ENCODE measurements at places on chromosomes 2 and 18.
A peak's percentile ranks its signal among the peaks of the same experiment; 100 is the strongest.

DNA sequence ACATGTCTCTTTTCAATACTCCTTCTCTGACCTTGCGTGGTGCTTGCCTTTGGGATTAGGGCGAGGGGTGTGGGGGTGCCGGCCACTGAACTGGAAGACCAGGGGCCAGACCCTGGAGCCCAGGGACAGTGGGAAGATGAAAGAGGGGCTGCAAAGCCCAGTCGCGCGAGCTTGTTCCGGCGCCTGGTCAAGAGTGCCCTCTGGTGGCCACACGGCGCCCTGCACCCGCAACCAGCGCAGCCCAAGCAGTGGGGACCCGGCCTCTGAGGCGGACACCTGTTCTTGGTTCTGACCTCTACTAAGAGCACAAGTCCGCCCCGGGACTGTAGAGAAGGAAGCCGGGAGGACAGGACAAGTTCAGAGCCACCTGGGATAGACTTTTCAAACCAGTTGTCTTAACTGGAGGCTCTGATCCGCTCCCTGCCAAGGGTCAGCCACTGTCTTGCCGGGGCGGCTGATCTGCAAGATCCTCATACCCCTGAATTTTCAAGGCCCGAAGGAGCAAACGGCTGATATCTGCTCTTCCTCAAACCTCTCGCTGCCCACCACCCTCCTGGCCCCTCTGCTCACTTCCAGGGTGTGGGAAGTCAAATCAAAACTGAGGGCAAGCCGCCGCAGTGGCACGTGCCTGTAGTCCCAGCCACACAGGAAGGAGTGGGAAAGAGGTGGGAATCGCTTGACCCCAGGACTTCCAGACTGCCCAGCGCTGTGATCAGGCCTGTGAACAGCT is 14.9 kb upstream of the MSH6 start:
- peak; percentile 41 for DNase-seq

DNA sequence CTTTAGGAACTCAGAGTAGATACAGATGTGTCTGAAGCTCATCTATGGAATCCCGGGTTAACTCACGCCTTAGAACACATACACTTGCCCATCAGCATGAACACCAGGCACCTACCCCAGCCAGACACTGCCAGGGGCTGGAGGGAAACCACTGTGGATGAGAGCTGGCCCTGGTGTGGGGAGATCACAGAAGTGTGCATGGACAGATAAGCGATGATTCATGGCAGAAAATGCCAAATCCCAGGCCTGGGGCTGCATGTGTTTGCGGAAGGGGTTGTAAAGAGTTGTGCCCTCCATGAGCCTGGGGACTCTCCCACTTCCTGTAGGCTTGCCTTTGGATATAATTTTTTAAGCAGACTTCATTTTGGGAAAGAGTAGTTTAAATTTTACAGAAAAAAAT is 193.4 kb downstream of the FHOD3 start:
- DNase-seq = no peak

- no peak for DNase-seq
Measured at GRCh38 chr2:97907369-97908100, 88.2 kb downstream of the TMEM131 start.

DNA sequence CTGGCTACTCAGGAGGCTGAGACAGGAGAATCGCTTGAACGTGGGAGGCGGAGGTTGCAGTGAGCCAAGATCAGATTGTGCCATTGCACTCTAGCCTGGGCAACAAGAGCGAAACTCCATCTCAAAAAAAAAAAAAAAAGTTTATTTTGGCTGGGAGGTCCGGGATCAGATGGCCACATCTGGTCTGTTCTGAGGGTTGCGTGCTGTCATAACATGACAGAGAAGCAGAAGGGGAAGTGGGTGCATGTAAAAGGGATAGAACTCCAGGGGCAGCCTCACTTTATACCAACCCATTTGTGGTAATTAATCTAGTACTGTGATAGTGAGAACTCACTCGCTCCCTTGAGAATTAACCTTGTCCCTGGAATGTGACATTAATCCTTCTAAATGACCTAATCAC is 101.2 kb downstream of the PTPN4 start:
- DNase-seq = no peak

DNA sequence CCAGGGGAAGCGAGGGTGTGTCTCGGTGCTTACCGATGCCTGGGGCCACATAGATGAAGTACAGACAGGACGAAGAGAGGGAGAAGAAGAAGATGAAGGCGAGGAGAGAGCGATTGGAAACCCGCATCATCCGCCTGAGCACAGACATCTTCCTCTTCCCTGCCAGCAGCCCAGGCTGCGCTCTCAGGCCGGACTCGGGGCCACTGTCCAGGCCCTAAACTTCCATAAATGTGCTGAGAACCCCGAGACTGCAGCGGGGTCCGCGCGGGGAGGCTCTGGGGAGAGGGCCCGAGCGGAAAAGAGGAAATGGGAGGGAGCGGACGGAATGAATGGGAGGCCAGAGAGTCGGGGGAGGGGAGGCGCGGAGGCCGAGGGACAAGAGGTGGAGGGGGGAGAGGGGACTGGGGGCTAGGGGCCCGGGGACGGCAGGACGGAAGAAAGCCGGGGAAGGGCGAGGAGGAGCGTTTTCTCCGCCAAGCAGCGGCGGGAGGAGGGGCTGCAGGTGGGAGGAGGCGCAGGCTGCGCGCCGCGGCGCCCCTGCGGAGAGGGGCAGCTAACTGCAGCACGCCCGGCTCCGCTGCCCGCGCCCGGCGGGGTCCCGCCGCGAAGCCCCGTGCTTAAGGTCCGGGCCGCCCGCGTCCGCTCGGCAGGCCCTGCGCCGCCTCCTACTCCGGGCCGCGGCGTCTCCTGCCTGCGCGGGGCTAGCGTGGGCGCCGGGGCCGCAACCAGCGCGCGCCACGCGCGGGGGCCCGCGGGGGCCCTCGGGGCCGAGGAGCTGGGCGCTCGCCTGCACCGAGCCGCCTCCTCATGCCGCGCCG is at the start of gene B4GALT6:
Gene B4GALT6, minus strand, starts transcription at position 303 of the 818 bp plus-strand sequence. Its CDS starts 155 bp downstream, at position 148.
- DNase-seq = peak; percentile 25

GRCh38 chr2:15652801-15653200 is 61.1 kb downstream of the DDX1 start:
- no peak for DNase-seq

DNA sequence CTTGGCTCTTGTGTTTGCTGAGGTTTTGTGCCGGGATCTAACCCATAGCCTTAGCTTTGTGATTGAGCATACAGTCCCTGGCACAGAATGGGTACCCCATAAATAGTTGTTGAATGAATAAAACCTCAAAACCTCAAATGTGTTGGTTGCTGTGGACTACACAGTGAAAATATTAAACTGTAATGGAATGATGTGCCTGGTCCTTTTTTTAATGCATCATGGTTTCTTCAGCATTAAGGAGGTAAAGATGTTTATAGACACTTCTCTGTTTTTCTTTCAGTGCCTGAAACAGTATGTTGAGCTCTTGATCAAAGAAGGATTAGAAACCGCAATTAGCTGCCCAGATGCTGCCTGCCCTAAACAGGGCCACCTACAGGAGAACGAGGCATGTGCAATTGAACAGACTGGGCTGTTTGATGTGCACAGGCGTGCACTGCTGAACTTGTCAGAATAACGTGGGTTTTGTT is 97.0 kb downstream of the RNF144A start:
- DNase-seq = no peak

DNA sequence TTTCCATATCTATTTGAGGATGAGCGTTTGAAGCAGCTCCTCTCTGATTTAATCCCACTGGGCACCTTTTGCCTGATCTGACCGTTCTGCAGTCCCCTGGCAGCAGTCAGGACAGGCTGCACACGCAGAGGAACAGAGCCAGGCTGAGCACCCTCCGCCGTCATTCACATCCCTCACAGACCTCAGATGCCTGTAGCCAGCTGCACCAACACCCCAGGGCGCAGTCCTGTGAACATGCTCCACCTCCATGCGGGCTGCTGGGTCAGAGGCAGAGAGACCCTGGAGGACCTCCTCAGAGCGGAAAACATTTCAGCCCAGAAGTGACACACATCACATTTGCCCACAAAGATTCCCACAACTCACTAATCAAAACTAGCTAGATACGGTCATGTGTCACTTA is 146.1 kb downstream of the SEPTIN10 start:
- no peak for DNase-seq

DNA sequence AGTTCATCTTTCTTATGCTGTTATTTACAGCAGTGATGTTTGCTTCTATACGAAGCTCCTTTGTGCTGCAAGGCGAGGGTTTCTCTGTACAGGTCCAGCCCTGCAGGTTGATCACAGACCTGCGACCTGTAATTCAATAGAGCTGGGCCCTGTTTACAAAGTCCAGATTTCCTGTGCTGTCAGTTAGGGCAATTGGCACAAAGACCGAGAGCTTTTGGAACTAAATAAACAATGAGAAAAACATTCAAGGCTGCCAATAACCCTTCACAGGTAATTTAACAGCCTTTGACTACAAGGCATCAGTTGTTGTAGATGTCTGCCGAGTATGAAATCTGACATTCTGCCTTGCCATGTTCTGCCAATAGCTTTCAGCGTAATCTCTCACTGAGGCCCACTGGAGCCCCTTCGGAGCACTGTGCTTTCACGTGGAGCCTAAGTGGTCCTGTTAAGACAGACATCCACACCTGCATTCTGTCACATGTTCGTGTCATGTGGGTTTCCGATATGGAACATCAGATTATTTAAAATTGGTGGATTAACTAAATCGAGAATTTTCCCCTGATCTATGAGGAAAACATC is 232.5 kb downstream of the PTGR3 start:
- no peak for DNase-seq

GRCh38 chr2:197972587-197972986 is 168.2 kb downstream of the PLCL1 start:
- no peak for DNase-seq

- no peak for DNase-seq
Measured at GRCh38 chr18:7817575-7818230, 250.6 kb downstream of the PTPRM start.

GRCh38 chr2:86417961-86418360 is 23.2 kb upstream of the KDM3A start:
- no peak for DNase-seq

- no peak for DNase-seq
Measured at GRCh38 chr2:101558740-101559525, 84.0 kb upstream of the RFX8 start.

DNA sequence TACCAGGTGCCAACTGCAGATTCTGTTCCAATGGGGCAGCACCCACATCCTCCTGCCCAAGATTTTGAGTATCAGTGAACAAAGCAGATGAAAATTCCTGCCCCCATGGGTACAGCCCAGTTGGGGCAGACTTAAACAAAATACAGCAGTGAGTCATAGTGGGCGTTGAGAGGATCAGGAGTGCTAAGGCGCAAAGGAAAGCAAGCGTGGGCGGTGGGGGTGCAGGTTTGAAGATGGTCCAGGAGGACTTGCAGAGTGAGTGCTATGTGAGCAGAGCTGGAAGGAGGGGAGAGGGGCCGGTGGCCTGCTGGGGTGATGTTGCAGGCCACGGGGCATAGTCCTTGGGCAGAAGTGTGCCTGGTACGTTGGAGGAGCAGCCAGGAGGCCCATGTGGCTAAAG is 24.7 kb downstream of the STEAP3 start:
- no peak for DNase-seq

GRCh38 chr2:241858206-241859016 is at the start of gene PDCD1:
Gene PDCD1 (minus strand): TSS chr2:241858894. CDS start chr2:241858838, 56 bp downstream.
- DNase-seq = no peak

DNA sequence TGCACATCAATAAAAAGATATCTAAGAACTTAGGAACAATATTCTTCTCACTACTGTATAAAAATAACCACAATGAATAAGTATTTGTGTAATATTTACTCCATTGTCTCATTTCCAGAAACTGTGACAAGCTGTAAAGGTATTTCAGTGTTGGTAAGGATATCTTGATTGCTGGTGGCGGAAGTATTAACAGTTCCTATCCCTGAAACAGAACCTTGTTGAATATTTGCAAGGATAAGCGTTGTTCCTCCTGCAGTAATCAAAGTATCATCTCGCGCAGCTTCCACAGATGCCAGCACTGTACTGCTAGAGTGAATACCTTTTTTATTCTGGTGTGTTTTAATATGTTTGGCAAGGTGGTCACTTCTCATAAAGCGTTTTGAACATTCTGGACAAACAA is 55.3 kb downstream of the SP3 start:
- no peak for DNase-seq

- no peak for DNase-seq
Measured at GRCh38 chr18:45689396-45689795, 34.6 kb upstream of the SLC14A1 start.

DNA sequence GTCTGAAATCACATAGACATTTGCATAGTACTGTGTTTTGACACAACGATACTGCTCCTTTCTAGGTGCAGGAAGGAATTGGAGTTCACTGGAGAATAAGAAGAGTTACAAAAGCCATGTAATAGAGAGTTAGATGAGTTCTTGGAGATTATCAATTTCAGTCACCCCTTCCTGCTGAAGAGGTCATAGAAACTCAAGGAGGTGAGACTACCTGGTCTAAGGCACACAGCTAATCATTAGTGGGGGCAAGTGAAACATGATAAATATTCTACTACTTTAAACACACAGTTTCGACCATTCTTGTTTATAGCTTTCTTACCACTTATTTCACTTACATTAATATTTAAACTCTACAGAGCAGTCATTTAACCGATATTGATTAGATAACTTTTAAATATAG is 286.9 kb upstream of the NXPH2 start:
- DNase-seq = no peak

DNA sequence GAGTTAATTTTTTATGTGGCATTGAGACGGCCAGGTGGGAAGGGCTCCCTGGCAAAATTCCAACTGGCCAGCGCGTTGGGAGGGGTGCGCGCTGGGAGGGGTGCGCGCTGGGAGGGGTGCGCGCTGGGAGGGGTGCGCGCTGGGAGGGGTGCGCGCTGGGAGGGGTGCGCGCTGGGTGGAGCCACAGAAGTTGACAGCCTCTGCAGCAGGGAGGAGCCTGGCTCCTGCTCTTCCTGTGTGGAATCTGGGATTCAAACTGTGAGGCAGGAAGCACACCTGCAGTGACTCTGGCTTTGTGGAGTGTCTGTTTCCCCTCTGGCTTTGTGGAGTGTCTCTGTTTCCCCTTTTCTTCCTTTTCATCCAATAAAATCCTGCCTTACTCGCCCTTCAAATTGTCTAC is 147.9 kb upstream of the CBLN2 start:
- DNase-seq = no peak

DNA sequence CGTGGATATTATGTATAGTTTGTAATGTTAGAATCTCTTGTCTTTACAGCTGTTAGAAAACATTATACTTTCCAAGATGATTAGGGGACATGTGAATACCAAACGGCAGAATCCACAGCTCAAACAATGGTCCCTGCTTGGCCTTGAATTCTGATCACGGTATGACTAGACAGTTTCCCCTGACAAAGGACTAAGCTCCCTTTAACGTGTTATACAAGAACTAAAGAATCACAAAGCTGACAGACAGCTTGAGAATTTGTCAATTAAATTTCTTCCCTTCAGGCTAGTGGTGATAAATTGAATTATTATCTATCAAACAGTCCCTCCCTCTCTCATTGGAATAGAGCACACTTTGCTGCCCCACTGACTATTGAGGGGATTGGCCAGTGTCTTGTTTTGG is 359.2 kb upstream of the ID2 start:
- no peak for DNase-seq

- DNase-seq = no peak
Measured at GRCh38 chr2:1995987-1996386, 251.7 kb upstream of the PXDN start.

- no peak for DNase-seq
Measured at GRCh38 chr2:43388371-43388770, 162.0 kb upstream of the ZFP36L2 start.

- DNase-seq = no peak
Measured at GRCh38 chr2:215917953-215918620, 95.3 kb downstream of the MREG start.

GRCh38 chr2:105798595-105798994 is 53.9 kb downstream of the NCK2 start:
- no peak for DNase-seq

- no peak for DNase-seq
Measured at GRCh38 chr2:162196638-162197037, 44.6 kb upstream of the GCG start.
